ENCODE measurements at places on chromosomes 1 and 21. TPM values are rescaled to one million over a fixed set of nuclear protein-coding genes. Genes with fewer than 3 reads are reported as not detected.

GRCh38 chr1:78833491-78833890 lies 173.0 kb downstream of the ADGRL4 start:
- peak; percentile 37 for DNase-seq

VWA5B1 gene
- polyA plus RNA-seq: 2.0 TPM

KCNK1 gene
- polyA plus RNA-seq: 21.1 TPM

PHLDA3 gene
- 36.1 TPM for polyA plus RNA-seq

CHI3L1 gene
- 12.3 TPM for polyA plus RNA-seq

GRCh38 chr1:24177161-24177560 lies 9.9 kb downstream of the IFNLR1 start:
- DNase-seq: no peak

OR2T8 gene
- not detected for polyA plus RNA-seq
